Activated CD8-positive, alpha-beta T cell treated with anti-CD3 and anti-CD28 coated beads, Interleukin-2, amount 10 ng/mL, durations not matched to agents 7 days and 5 days (primary cell): ENCODE measurements at places on chromosomes 2 and 18. TPM values are rescaled to one million over a fixed set of nuclear protein-coding genes. Genes with fewer than 3 reads are reported as not detected.

Gene FAM237A
- not detected for total RNA-seq

Gene AMER3
- not detected for total RNA-seq

Gene MARS2
- total RNA-seq: 15.6 TPM

Gene RESP18
- not detected for total RNA-seq

Gene VPS54
- 13.4 TPM for total RNA-seq

Gene WBP1
- total RNA-seq: 34.3 TPM

Gene EVX2
- total RNA-seq: not detected

Gene C2orf78
- total RNA-seq: not detected

Gene DSC3
- total RNA-seq: not detected

Gene IL36A
- 0.53 TPM for total RNA-seq

- DNase-seq: no peak
These were observed 239.5 kb downstream of the WDR7 start for GRCh38 chr18:56890632-56891031.

- DNase-seq: no peak
These were observed 31.0 kb upstream of the SPATS2L start for GRCh38 chr2:200275295-200276013.

GRCh38 chr2:19774805-19775176 is 127.0 kb downstream of the TTC32 start:
- no peak for DNase-seq

DNA sequence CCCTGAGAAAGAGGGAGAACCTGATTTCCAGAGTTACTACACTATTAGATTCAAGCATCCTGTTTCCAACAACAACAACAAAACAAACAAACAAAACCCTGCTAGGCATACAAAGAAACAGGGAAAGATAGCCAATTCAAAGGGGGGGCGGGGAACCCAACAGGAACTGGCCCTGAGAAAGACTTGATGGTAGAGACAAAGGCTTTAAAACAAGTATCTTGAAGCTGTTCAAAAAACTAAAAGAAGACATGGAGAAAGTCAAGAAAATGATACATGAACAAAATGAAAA is 147.1 kb downstream of the THADA start:
- DNase-seq: no peak

DNA sequence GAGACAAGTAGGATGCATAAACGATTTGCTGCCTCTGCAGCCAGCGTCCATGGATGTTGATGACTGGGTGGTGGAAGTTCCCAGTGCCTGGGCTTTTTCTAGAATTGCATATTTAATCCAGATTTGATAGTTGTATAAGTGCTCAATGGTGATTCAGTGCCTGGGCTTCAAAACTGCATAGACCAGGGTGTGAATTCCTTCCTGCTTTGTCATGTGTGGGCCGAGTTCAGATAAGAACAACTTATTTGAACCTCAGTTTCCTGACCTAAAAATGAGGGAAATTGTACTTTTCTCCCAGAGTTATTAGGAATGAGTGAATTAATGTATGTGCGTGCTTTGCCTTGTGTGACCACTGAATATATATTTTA is 154.6 kb downstream of the WDSUB1 start:
- DNase-seq: no peak

- DNase-seq: no peak
These were observed 497.6 kb upstream of the KLHL29 start for GRCh38 chr2:22887426-22887825.

DNA sequence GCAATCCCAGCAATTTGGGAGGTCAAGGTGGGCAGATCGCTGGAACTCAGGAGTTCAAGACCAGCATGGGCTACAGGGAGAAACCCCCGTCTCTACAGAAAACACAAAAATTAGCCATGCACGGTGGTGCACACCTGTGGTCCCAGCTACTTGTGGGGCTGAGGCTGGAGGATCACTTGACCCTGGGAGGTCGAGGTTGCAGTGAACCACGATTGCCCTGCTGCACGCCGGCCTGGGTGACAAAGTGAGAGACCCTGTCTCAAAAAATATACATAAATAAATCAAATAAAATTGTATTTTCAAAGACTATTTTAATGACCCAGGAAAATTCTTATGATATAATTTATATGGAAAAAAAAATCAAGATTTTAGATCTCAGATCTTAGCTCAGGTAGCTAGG is 191.5 kb downstream of the ZFP36L2 start:
- no peak for DNase-seq

DNA sequence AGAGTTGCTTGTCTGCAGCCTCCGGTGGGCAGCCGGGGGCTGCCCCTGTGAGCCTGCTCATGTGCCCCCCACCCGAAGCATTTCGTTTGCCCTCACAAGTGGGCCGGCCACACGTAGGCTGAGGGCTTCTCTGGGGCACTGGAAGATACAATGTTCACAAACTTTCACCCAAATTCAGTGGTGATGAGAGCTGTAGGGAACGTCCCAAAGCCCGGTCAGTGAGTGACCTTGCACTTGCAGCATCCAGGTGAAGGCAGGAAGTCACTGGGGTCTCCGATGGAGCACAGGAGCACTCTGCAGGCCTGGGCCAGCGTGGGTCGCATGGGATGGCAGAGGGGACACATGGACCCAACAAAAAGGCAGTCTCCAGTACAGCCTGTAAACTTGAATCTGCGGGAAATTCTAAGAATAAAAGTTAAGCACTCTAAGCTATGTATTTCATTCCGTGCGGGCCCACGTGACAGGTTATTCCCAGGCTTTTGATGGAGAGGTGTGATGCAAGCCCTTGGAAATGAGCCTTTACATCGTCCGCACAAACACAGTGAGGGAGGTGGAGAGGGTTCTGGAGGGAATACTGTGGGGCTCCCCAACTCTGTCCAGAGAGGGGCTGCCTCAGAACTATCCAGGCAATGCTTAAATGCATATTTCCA is 42.5 kb downstream of the CNGA3 start:
- no peak for DNase-seq

DNA sequence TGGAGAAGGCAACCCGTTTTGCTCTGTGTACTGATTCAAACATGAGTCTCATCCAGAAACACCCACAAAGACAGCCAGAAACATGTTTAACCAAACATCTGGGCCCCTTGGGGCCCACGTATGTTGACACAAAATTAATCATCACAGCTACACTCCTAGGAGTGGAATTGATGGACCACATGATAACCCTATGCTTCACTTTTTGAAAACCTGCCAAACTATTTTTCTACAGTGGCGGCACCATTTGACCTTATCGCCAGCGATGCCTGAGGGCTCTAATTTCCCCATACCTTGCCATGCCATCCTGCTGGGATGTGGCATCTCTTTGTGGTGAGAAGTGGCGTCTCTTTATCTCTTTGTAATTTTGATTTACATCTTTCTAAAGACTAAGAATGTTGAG is 38.5 kb downstream of the PSMG2 start:
- no peak for DNase-seq

GRCh38 chr2:71129902-71130151 is 202 bp downstream of the MCEE start:
- DNase-seq: no peak

- DNase-seq: no peak
These were observed 210.1 kb upstream of the STK17B start for GRCh38 chr2:196381464-196381863.

DNA sequence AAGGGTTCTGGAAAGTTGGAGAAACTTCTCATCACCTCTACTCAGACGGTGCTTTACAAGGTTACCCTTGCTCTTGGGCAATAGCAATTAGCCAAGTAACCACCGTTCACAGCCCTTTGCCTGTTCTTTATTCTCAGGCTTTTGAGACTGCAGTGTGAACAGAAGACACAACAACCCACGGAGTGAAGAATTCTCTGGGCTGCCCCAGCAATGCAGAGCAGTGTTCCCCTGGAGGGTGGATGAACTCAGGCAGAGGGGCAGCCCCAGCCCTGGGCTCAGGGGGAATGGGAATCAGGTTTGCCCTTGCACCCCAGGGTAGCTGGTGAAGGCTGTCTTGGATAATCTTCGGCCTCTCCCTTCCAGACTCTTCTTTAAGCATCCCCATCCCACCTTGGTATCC is 69.1 kb downstream of the MCFD2 start:
- no peak for DNase-seq

DNA sequence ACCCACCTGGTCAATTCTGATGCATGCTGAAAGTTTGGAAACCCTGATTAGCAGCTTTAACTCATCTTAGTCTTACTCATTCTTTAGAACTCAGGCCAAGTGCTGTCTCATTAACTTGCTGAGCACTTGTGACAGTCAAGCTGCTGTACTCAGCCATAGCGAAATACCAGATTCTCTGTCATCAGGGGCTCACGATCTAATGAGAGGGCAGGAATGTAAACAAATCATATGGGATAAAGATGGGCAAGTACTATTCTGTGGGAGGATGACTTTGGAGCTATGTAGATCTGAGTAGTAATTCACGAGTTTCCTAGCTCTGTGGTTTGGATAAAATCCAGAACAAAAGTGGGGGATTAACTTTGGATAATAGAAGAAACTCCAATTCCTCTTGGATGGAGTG is 376.6 kb downstream of the HRH4 start:
- DNase-seq: no peak

- DNase-seq: no peak
These were observed 256.7 kb downstream of the CAMKMT start for GRCh38 chr2:44618251-44619023.

GRCh38 chr2:107323946-107324565 is 438.1 kb upstream of the ST6GAL2 start:
- no peak for DNase-seq

DNA sequence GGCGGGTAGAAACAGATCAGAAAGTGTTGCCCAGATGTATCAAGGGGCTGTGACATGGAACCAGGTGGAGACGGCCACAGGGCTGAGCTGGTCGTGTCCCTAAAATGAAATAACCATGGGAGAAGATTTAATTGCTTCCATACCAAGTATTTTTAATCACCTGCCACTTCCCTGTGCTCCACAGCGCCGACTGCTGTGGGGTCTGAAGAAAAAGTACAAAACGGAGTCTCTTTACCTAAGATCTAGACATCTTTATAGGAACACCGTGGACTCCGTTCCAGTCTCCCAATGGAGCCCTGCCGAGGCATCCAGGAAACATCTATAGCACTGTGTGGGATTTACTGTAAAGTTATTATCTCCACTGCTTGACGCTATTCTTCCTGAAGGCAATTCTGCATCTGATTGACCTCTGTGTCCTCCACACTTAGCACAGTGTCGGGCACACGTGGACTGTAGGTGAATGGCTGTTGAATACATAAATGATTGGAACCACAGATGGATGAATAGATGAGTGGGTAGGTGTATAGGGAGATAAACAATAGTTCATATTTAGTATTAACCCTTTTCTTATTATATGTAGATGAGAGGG is 21.6 kb upstream of the GYPC start:
- peak; percentile 39 for DNase-seq
